ENCODE measurements at places on chromosomes 4 and X.

DNA sequence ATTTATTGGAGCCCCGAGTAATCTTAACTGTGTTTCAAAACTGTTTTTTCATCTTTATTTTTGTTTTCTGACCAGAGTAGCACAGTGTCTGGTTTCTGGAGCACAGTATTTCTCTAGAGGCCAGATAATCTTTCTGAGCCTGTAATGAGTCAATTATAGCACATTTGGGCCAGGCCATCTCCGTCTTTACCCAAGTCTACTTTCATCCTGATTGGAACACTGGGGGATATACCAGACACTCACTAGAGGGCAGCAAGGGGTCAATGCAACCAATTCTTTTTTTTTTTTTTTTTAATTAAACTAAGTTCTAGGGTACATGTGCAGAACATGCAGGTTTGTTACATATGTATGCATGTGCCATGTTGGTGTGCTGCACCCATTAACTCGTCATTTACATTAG, 282.0 kb downstream of the ARHGAP24 start:
- peak; percentile 56 for DNase-seq

GRCh38 chr4:12231098-12231497, 802.4 kb upstream of the HS3ST1 start:
- DNase-seq, result no peak

DNA sequence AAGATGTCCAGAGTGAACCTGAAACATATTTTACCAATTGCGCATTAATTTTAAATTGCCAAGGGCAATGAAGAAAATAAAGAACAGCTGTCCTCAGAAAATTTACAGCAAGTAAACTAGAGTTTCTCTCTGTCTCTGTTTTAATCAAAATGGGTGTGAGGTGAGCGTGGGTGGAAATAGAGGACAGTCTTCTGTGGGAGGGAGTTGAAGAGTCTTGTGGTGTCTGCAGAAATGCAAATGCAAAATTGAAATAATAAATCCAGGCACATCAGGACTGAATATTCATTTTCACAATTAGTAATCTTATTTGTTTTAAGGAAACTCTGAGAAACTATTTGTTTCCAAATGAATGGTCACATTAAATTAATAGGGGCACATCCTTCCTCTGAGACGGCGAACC, 192.0 kb downstream of the ARHGAP10 start:
- DNase-seq, result no peak

GRCh38 chr4:149702414-149703293, 113.0 kb downstream of the IQCM start:
- no peak for DNase-seq

GRCh38 chr4:25552580-25553271, 102.9 kb upstream of the SLC34A2 start:
- DNase-seq, result no peak

Measured in HCEC 1CT (cell line).